Omental fat pad (tissue), 4 donors: ENCODE measurements at places on chromosomes 6 and 20. TPM values are rescaled to one million over a fixed set of nuclear protein-coding genes. Genes with fewer than 3 reads are reported as not detected.
A peak's percentile ranks its signal among the peaks of the same experiment; 100 is the strongest.

- no peak for DNase-seq
These were observed 39.1 kb upstream of the PAK5 start for GRCh38 chr20:9877932-9878495.

GRCh38 chr20:13068336-13068735 lies 59.6 kb downstream of the SPTLC3 start:
- no peak for DNase-seq

GRCh38 chr6:154341336-154341735 lies 15.3 kb downstream of the IPCEF1 start:
- DNase-seq = no peak

GRCh38 chr6:26056583-26057350 lies 30.5 kb upstream of the HFE start:
- no peak for DNase-seq

- no peak for DNase-seq
These were observed 10.0 kb downstream of the TXNDC5 start for GRCh38 chr6:7900621-7901020.

DNA sequence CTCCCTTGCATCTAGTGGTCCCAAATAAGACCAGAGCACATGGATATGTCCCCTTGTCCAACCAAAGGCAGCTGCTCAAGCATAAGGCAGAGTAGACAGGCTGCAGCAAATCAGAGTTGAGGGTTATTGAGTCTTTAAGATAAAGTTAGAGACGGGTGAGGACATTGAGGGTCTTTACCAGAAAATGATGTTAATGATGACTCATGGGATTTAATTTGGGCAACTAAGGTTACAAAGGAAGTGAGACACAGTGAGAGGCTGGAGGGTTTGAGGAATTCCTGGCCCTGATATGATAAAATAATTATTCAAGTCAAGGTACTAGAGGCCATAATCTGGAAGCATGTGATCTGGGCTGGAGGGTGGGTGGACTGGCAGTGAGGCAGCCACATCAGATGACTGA lies 133.6 kb downstream of the ALDH8A1 start:
- DNase-seq = no peak

DNA sequence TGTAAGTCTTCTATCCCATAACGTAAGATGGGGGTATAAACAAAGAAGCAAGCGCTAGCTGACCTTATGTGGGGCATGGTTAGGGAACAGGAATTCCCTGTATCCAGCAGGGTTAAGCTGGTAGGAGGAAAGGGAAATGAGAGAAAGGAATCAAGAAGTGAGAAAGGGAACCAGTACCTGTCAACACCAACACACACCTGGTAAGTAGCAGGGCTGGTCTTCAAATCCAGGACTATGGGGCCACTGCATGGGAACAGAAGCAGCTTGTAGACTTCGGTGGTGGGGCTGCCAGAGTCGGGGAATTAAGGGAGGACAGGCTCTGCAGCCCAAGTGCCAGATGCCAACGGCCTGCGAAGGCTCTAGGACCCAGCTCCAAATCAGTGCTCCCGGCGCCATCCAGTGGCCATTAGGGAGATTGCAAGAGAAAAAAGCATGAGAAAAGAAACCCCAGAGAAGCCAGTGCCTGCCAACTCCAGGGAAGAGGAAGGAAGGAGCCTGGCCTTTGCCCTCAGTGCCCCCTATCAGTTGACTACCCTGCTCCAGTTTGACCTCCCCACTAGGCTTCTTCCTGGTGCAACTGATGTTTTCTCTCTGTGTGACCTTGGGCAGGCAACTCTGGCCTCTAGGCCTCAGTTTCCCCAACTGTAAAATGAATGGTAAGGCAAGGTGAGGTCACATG lies 15.8 kb upstream of the RBPJL start:
- peak; percentile 82 for DNase-seq

GRCh38 chr6:37131104-37131959 lies 38.6 kb upstream of the PIM1 start:
- DNase-seq = no peak

- no peak for DNase-seq
These were observed 50.3 kb upstream of the RCAN2 start for GRCh38 chr6:46541556-46541955.

DNA sequence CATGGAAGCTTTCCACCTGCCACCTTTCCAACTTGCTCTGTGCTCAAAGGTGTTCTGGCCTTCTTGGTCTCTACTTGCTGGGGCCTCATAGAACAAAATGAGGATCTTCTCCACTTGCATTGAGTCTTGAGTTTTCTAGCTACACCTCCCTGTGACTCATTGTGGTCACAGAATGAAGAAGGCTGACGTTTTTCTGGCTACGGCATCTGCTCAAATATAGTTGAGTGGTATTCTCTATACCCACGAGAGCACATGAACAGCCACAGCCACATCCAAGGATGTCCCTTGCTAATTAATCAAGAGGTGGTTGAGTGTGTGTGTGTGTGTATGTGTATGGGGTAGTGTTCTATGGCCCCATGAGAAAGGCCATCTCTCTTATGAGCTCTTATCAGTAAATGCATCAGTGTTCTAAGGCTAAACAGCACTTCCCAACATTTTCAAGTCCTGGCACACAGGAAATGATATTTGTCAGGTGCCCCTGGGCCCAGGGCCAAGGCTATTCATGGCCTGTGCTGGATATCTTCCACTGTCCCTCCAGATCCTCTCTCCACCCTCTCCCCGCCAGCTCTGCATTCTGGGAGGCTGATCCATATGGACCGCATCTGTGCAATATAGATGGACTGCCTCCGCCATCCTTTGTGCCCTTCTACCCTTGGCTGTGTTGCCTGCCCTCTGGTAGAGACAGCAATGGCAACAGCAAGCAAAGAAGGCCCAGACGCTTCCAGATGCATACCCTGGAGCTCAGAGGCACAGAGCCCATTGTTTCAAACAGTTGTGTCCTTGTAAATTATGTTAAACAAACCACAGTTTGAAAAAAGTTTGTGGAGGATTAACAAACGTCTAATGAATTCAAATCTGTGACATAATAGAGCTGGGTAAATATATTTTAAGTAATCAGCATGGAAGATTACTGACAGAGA lies 150.2 kb downstream of the LRFN2 start:
- DNase-seq = no peak

- DNase-seq = no peak
These were observed 211.9 kb upstream of the PMEPA1 start for GRCh38 chr20:57921676-57922075.

The GSTA3 gene
- total RNA-seq = not detected

The RAD21L1 gene
- not detected for total RNA-seq

The SLC22A1 gene
- 1.3 TPM for total RNA-seq

The TGM6 gene
- total RNA-seq = not detected
